ENCODE measurements at places on chromosomes 3 and 15.

DNA sequence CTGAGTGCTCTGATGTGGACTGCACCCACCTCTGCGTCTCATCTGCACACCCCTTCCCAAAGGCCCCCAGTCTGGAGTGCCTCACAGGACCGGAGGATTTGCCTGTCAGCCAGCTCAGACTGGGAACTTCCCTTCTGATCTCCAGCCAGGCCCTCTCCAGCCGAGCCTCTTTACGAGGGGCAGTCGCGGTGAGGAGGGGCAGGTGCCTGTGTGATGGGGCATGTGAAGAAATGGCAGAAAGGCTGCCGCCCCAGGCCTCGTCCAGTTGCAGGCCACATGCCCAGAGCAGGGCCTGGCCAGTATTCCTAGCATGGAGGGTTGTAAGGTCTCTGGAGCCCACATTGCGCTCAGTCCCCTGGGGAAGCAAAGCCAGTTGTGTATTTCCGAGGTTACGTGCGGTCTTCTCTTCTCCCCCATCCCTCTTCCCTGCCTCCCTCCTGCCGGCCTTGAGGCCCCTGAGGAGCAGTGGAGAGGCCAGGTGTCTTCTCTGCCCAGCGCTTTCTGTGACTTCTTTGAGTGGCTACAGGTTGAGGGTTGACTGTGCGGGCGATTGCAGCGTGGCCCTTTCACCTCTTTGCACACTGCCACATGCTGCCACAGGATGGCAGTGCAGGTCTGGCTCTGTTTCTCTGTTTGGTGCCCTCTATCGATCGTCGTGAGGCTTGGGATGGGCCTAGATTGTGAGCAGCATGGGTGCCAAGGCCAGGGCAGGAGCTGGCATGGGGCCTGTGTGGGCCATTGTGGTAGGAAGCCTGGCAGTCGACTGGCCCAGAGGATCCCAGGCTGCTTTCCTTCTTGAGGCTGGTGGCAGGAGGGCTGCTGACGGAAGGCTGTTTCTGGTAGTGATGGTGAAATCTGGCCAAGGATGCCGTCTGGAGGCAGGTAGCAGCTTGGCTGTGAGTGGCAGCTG is 5.3 kb downstream of the CLK3 start:
- DNase-seq = peak; percentile 17

DNA sequence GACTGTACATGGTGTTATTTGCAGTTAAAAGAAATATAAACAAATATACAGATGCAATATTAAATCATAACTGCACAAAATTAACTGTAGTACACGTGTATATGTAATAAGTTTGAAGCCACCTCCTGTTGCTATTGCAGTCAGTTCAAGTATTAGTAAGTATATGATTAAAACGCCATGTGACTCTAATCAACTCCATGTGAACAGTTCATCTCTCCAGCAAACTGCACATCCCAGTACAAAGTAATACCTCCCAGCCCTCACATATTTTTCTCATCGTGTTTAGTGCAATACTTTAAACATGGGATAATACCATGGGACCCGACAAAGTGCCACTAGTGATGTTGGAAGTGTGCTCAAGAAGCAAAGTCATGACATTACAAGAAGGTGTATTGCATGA is 34.6 kb downstream of the PDCD10 start:
- DNase-seq = no peak

GRCh38 chr15:78909791-78910228 is 35.0 kb downstream of the CTSH start:
- DNase-seq = no peak

GRCh38 chr15:23797747-23798446 is 110.8 kb upstream of the NDN start:
- no peak for DNase-seq

DNA sequence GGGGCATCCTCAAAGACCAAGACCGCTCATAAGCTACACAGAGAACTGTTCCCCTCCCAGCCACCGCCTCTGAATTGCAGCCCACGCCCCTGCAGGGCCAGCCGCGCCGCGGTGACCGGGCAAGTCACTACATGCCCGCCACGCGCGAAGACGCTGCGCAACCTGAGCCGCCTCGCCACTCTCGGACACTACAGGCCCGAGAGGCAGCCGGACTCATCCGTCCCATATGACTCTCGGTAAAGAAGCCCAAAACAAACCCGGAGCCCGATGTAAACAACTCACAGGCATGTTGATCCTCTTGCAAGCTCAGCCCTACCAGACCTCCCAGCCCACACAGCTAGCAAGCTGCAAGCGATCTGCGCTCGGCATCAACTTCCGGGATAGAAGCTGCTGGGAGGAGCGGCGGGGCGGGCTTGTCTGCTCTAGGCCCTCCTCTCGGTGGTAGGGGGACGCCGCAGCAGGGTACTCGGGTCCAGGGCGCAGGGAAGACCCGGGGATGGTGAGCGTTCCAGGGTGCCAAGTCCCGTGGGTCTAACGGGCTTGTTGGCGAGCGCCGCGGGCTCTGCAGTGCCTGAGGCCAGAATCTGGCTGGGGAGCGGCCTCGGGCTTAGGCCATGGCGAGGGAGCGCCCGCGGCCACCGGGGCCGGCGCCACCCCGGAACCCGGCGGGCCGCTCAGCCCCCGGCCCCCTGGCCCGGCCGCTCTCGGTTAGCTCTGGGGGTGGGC is at the start of gene RPS27L:
Gene RPS27L (minus strand): TSS at position 360 of the 726 bp plus-strand sequence. CDS start 72 bp downstream, at position 288.
- DNase-seq = peak; percentile 63

GRCh38 chr15:79439236-79439635 is 7.1 kb downstream of the MINAR1 start:
- no peak for DNase-seq

GRCh38 chr3:128491941-128492670 is 895 bp downstream of the GATA2 start:
- no peak for DNase-seq

DNA sequence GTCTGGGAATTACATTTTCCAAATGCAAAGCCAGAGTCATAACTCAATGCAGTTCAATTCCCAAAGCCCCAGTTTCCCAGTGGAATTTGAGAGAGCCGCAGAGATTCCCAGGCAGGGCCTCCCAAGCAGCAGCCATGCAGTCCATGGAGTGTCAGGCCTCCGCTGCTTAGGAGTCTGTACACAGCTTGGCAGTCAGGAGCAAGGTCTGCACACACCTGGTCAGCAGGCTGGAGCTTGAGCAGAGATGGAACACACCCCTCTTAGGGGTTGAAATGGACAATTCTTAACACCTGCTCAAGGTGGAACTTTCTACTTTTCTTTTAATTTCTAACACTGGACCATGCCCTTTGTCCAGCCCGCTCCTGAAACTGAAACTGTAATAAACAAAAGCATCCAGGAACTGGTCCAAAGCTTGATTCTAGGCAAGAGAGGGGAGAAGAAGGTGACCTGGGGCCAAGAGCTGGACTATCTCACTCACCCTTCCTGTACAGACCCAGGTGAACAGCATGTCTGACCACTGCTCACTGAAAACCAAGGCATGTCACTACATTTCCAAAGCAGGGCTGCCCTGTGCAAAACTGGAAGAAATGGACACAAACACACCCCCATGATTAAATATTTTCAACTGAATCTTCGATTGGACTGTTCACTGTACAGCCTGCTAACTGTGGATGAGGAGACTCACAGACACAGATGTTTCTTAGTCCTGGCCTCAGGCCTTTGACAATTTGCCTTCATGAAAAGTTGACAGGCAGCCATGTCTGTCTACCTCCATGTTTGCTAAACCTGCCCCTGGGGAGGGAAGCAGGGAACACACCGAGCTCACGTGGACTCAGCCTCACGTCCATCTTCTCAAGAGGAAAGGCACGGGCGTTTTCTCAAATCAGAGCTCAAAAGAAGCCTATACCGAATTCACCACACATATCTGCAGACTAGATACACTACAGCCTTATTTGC is 48.6 kb upstream of the DUSP7 start:
- no peak for DNase-seq

DNA sequence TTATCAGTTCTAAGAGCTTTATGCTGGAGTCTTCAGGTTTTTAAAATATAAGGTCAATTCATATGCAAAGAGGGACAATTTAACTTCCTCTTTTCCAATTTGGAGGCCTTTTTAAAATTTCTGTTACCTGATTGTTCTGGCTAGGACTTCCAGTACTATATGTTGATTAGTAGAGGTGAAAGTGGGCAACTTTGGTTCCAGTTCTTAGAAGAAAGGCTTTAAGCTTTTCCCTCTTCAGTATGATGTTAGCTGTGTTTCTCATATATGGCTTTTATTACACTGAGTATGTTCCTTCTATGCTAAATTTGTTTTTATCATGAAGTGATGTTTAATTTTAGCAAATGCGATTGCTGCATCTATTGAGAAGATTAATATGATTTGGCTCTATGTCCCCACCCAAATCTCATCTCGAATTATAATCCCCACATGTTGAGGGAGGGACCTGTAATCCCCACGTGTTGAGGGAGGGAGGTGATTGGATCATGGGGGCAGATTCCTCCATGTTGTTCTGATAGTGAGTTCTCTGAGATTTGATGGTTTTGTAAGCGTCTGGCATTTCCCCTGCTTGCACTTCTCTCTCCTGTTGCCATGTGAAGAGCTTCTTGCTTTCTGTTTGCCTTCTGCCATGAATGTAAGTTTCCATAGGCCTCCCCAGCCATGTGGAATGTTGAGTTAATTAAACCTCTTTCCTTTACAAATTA is 33.8 kb downstream of the FAIM start:
- no peak for DNase-seq

GRCh38 chr3:176755977-176756376 is 441.3 kb downstream of the TBL1XR1 start:
- DNase-seq = no peak

DNA sequence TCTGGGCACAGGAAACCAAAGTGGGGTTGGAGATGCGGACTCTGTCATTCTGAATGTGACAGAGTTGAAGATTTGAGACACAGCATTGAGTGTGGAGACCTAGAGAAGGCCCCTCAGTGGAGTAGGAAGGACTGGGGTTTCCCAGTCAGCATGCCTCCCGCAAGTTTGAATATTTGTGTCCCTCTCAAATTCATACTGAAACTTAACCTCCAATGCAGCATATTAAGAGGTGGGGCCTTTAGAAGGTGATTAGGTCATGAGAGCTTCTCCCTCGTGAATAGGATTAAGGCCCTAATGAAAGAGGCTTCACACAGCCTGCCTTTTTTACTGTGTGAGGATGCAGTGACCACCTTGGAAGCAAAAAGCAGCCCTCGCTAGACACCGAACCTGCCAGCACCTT is 8.0 kb downstream of the HDDC3 start:
- no peak for DNase-seq

- DNase-seq = no peak
These were observed 193.4 kb downstream of the SLC9A9 start for GRCh38 chr3:143654906-143655305.

- no peak for DNase-seq
These were observed 26.7 kb downstream of the CEP70 start for GRCh38 chr3:138567403-138567802.

GRCh38 chr15:74460298-74460697 is 662 bp downstream of the UBL7 start:
- DNase-seq = no peak

DNA sequence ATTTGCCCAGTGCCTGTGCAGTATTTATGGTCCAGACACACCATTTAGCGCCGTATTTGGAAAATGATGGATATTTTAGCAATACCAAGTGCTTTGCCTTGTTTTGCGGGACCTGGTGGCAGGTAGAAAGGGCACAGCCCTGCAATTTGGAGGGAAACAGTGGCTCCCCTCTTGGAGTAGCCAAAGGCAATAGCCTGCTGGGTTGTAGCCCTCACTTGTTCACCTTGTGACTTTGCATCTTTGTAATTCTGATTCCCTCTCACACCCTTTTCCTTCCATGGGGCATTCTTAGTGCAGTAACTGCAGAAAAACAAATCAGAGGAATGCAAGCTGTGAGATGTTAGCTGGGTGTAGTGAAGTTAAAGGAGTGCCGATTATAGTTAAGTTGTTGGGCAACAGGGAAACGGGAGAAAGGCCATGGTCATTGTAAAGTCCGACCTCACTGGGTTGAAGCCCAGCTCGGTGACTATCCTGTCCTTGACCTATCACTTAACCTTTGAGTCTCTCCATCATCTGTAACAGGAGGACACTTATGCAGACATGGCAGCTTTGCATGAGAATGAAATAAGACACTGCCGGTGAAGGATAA is 131.0 kb upstream of the KLHL25 start:
- DNase-seq = no peak

GRCh38 chr3:135138776-135139175 is 343.7 kb downstream of the EPHB1 start:
- DNase-seq = no peak

DNA sequence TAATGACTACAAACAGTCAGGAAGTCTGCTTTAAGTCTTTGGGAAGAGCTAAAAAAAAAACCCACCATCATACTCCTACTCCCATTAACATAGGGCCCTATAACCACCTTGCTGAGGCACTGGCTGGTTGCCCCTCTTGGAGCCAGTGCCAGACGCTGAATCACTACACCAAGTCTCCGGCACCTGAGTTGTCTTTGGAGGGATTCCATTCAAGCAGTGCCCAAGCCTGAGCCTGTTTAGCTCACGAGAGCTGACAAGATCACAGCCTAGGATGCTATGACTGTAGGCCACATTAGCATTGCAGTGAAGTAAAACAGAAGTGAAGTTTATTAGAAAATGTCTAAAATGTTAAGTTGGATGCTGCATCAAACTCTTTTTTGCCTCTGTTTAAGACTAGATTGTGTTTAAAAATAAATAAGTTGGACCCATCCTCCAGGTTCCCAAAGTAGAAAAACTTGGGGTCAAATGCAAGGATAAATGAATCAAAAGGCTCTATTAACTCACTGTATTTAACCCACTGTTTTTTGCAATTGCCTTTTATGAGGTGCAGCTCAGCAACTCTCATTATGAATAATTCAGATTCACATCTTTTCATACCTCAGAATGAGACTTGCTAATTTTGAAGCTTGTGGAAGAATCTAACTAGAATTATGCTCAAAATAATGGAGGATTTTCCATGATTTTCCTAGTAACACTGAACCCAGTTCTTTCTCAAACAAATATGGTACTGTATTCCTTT is 461.9 kb downstream of the FOXP1 start:
- DNase-seq = no peak

DNA sequence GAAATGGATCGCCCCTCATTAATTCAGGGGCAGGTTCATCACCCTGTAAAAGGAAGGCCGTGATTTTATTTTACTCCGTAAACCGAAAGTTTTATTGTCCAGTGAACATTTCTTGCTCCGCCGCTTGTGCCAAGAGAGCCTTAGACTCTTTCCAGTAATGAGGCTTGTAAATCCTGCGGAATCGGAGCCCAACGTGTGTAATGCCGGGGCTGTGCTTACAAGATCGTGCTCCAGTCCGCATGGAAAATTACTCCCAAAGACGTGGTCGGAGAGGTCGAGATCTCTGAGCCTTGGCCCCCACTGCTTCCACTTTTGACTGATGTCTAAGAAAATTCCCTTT is 649 bp upstream of the PLOD2 start:
- no peak for DNase-seq

GRCh38 chr3:52623234-52623792 is 62.4 kb downstream of the PBRM1 start:
- DNase-seq = no peak
